A549 treated with DMSO at 1 μM for 4 hours (cell line): ENCODE measurements at places on chromosomes 1 and 21. TPM values are rescaled to one million over a fixed set of nuclear protein-coding genes. Genes with fewer than 3 reads are reported as not detected.

UBL4B gene
- total RNA-seq = not detected in 5 replicates

SYT14 gene
- 0.05 to 0.11 TPM (median 0.06 TPM) in 5 replicates for total RNA-seq

GABRD gene
- total RNA-seq = 0.27 to 0.97 TPM (median 0.63 TPM) in 5 replicates

CDK18 gene
- total RNA-seq = 0.66 to 1.3 TPM (median 1.1 TPM) in 5 replicates

NCF2 gene
- 2.3 to 5.0 TPM (median 3.5 TPM) in 5 replicates for total RNA-seq

SELE gene
- total RNA-seq = not detected in 5 replicates

PITHD1 gene
- 33.5 to 46.7 TPM (median 38.2 TPM) in 5 replicates for total RNA-seq

LIN28A gene
- total RNA-seq = not detected in 5 replicates

CLDN19 gene
- not detected in 5 replicates for total RNA-seq

LPAR3 gene
- total RNA-seq = 0.10 to 0.46 TPM (median 0.32 TPM) in 5 replicates

SASS6 gene
- 3.7 to 5.7 TPM (median 5.0 TPM) in 5 replicates for total RNA-seq

PTPRF gene
- 86.6 to 120 TPM (median 108 TPM) in 5 replicates for total RNA-seq

NAV1 gene
- total RNA-seq = 8.0 to 16.4 TPM (median 11.6 TPM) in 5 replicates
